DMS 273 treated with DMSO at 0.1 percent for 48 hours (cell line): ENCODE measurements at places on chromosomes 7 and 10.

GRCh38 chr7:142001163-142001874 lies 5.6 kb downstream of the MGAM start:
- DNase-seq: no peak

- no peak for DNase-seq
Observed at GRCh38 chr7:16594061-16594460, 51.5 kb downstream of the ANKMY2 start.

- no peak for DNase-seq
Observed at GRCh38 chr10:37680716-37681616, 176.4 kb downstream of the ZNF248 start.

GRCh38 chr7:120996333-120996987 lies 7.9 kb downstream of the CPED1 start:
- DNase-seq: no peak

DNA sequence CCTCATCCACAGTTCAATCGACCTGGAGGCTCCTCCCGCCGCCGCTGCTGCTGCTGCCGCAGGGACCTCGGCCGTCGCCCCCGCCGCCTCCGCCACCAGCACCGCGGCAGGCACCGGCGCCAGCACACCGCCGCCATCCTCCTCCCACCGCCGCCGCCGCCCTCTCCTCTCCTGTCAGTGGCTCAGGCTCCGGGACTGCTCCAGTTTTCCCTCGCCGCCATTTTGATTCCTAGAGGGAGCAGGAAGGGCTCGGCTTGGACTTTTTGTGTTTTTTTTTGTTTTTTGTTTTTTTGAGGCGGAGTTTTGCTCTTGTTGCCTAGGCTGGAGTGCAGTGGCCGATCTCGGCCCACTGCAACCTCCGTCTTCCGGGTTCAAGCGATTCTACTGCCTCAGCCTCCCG lies 3.0 kb upstream of the MCM10 start:
- no peak for DNase-seq

DNA sequence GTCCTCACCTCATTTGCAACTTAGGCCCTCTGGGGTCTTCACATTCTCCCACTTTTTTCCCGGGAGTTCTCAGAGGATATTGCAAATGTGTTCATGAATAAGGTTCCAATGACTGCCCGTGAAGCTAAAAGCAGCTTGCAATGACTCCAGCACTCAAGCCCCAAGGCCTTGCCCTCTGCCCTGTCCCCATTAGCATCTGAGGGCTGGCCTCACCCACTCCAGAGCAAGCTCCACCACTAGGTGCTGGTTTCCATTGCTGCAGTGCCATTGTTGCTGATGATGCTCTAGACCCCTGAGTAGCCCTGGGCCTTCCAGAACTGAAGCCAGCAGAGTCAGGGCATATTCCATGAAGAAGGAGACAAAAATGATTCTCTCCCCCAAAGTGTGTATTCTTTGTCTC lies 236.8 kb downstream of the DYNC1I1 start:
- no peak for DNase-seq
